ENCODE measurements at places on chromosomes 6 and 20.

DNA sequence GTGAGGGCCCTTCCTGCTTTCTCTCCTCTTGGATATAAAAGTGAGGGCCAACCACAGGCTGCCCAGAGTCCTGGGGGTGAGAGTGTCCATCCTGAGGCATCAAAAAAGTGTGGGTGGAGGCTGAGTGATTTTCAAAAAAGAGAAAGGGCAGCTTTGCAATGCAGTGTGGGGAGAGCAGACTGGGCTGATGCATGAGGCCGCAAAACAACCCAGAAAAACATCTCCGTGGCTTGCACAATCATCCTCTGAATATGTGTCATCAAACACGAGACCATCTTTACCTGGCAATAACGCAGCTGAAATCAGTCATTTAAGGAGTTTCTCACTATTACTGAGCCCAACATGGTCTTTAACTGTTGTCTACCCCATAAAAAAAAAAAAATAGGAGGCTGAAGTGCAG, 191.2 kb upstream of the SOX4 start:
- DNase-seq = no peak

- DNase-seq = no peak
Observed at GRCh38 chr20:33262658-33263065, 20.4 kb upstream of the BPIFB1 start.

DNA sequence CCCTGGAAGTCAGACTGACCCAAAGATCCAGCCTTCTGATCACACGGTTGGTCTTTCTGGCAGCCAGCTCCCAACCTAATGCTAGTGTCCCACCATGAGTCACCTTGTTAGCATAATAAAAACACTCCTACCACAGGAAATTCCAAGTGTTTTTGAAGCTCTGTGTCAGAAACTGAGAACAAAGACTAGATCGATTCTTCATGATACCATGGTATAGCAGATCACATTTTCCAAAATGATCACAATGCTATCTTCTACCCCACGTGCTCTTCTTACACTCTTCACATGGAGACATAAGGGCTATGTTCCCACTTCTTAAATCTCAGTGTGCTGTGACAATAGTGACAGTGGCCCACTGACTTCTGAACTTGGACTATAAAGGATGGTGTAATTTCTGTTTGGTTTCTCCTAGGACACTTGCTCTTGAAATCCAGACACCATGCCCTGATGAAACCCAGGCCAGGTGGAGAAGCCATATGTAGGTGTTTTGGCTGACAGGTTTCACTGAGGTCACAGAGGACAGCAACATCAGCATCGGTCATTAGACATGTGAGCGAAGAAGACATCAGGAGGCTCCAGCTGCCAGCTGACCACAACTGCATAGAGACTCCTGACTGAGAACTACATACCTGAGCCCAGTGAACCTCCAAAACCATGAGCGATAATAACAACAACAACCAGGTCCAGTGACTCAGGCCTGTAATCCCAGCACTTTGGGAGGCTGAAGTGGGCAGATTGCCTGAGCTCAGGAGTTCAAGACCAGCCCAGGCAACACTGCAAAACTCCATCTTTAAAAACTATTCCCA, 57.5 kb downstream of the MKKS start:
- no peak for DNase-seq

- no peak for DNase-seq
Observed at GRCh38 chr6:35415065-35415891, 36.9 kb upstream of the FANCE start.

- no peak for DNase-seq
Observed at GRCh38 chr20:20492521-20493332, 124.8 kb downstream of the INSM1 start.

DNA sequence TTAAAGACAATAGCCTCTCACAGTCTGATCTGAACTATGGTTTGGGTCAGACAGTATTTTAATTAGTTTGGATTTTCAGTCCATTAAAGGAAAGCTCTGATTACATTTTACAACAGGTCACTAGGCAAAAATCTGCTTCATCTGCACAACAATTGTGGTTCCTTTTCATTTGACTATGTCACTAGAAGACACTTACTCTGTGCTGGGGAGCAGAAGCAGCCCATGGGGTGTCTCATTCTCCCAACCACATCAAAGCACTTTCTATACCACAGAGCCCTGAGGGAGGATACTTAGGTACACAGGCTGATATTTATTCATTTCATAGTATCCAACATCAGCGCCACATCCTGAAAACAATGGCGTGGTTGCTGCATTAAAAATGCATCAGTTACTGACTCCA, 36.6 kb upstream of the HDAC2 start:
- peak; percentile 11 for DNase-seq
